Osteoblast (primary cell): ENCODE measurements at places on chromosomes 12 and 14.

DNA sequence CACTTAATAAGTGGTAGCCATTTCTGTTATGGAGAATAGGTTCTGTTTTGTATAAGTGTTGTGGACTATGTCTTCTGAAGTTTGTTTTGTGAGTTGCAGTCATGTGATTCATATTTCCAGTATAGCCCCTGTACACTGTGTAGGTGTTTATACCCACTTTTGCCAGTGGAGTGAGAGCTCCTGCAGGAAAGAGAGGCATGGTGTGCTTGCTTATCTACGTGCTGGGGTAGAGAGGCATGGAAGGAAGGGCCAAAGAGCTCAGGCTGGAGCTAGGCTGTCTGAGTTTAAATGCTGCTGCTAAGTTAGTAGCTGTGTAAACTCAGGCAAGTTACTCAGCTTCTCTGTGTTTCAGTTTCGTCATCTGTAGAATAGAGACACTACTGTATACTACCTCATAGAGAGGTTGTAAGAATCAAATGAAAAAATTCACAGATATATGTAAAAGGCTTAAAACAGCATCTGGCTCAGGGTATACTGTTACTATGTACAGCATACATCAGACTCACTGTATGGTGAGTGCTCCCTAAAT is 88.2 kb upstream of the SLC38A2 start:
- no peak for DNase-seq

- DNase-seq: no peak
These were observed 115.4 kb upstream of the ETV6 start for GRCh38 chr12:11534064-11534463.

- peak; percentile 84 for DNase-seq
These were observed 76.7 kb downstream of the DIP2B start for GRCh38 chr12:50581226-50582184.

DNA sequence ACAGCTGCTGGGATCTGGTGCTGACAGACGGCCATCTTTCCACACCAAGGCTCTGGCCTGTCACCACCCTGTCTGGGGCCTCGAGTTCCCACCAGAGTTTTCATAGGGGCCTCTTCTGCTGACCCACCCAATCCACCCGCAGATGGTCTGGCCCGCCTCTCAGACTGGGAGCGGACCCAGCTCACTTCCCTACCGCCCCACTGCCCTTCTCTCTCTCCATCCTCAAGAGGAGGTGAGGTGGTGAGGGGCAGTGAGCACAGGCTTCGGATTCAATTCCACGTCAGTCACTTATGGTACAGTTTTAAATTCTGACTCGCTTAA is 12.3 kb upstream of the RPS6KL1 start:
- DNase-seq: peak; percentile 66

- DNase-seq: no peak
These were observed 15.1 kb downstream of the PPM1H start for GRCh38 chr12:62919838-62920237.

GRCh38 chr14:31189346-31190218 is 18.0 kb downstream of the HECTD1 start:
- no peak for DNase-seq

DNA sequence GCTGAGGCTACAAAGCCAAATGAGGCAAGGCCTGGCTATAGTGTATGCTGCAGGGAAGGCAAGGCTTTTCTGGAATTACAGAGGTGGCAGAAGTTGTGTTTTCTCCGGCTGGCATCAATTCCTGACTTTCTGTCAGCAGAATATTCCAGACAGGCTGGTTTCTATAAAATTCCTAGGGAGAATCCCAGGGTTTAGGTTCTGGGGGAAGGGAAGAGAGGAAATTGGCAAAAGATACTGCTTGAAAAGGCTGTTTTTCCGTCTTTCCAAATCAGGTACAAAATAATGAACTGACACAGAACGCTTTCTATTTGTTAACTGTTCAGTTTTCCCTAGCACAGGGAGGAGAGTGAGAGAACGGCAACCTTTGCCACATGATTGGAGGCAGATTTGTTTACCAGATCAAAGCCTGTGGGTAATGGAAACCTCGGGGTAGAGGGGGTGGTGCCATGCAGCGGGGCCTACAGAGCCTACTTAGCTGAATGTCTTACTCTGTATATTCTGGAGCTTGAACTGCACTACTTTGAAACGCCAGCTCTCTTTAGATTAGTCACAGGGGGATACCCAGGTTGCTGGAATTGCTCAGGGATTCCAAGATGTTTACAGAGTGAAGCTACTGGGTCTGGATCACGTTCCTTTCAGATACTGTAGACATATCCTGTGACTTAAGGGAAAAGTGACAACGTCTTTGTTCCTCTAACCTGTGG is 65.8 kb upstream of the DACT1 start:
- DNase-seq: peak; percentile 66
